ELF-1 (cell line): ENCODE measurements at places on chromosomes 7 and 10.

GRCh38 chr7:51234139-51234538, 82.5 kb downstream of the COBL start:
- DNase-seq: no peak

- no peak for DNase-seq
These were observed 11.0 kb upstream of the IMPDH1 start for GRCh38 chr7:128420773-128421172.

- DNase-seq: no peak
These were observed 16.9 kb downstream of the ZC3HAV1L start for GRCh38 chr7:139018910-139019309.

DNA sequence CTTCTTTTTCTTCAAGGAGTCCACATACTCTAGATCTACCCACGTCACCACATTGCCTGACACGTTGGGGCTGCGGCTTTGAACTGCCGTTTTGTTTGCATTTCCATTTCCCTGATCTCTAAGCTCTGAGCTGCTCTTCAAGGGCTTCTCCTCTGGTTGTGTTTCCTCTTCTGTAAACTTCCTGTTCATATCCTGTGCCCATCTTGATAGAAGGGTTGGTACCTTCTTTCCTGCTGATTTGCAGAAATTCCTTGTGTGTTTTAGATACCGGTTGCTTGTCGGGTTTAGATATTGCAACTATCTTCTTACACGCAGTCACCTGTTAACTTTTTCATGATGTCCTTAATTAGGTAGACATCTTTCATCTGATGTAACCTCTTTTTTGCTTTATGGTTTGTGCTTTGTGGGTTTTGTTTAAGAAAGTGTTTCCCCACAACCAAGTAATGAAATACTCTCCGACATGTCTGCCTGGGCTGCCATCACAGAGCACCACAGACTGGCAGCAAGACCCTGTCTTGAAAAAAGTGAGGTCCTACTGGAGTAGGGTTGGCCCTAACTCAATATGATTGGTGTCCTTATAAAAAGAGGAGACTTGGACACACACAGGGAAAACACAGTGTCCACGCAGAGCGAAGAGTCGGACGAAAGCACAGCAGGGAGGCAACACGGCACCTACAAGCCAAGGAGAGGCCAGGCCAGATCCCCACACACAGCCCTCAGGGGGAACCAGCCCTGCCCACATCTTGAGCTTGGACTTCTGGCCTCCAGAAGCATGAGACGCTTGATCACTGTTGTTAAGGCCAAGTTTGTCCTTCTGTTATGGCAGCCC, 99.1 kb upstream of the PDGFA start:
- DNase-seq: no peak

DNA sequence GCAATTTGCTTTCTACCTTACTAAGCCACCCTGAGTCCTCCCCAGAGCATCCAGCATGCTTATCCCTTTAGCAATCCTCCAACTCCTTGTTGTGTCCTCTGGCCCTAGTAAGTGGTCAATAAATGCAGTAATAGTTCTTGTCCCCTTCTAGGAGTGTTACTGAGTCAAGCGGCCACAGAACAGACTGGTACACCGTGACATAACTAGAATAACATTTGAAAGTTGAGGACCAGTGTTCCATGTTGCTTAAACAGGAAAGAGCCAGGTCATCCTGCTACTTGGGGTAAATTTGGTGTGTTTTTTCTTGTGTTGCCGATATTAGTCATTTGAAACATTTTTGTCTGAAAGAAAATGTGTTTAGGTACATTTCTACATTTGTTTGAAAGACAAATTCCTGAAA, 4.8 kb upstream of the CDK6 start:
- no peak for DNase-seq

DNA sequence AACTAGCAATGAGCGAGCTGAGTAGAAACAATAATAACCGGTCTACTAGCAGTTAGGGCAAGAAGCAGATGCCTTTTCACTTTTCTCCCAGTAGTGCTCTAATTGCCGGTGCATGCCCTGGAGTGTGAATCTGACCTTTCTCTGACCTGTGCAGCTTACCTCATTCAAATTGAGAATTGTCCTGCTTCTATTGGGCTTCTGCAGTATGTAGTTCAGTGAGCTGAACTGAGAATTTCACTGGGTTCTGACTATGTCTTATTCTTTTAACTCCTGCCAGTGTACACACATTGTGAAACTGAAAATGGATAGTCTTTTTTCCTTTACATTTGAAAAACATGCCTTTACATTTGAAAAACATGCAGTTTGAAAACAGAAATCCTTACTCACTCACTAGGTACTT, 157.9 kb upstream of the GRM3 start:
- peak; percentile 25 for DNase-seq

DNA sequence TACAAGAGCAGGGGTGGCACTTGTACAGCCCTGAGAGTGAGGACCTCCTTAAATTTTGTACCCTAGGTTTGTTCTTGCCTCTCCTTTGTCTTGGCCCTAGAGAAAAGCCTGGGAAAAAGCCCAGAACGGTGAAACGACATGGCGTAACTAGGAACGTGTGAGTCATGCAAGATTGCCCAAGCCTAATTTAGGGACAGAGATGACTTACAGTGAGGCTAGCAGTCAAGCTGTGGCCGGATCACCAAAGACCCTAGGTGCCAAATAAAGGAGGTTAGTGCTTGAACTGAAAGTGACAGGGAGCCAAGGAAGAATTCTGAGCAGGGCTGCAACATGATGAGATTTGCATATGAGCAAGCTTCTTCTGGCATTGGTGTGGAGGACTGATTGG, 25.1 kb downstream of the TBXAS1 start:
- DNase-seq: no peak

GRCh38 chr10:92640107-92640506, 47.2 kb downstream of the KIF11 start:
- no peak for DNase-seq

DNA sequence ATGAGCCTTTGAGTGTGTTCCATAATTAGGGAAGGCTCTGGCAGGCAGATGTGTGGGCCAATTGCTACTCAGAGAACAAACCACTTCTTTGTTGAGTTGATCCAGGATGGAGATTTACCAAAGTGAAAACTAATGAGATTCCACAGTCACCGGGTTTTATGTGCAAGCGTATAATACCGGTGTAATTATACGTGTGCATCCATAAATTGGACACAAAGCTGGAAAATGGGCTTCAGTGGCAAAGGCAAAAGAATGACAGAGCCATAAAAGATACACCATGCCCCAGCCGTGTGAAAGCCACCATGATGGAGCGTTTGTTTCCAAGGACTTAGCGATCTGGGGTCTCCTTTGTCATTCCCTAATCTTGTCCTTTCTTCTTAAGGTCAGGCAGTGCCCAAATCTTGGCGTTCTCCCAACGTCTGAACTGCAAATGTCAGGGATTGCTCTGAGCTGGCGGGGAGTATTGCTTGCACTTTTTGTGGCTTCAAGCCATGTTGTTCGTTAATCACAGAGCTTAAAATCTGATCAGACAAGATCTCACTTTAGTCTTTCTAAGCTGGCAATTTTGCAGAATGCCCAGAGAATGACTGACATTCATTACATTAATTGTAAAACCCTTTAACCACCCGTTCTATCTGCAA, 70.1 kb downstream of the NPTX2 start:
- no peak for DNase-seq

GRCh38 chr7:134504660-134505164, 22.7 kb upstream of the AKR1B10 start:
- no peak for DNase-seq

DNA sequence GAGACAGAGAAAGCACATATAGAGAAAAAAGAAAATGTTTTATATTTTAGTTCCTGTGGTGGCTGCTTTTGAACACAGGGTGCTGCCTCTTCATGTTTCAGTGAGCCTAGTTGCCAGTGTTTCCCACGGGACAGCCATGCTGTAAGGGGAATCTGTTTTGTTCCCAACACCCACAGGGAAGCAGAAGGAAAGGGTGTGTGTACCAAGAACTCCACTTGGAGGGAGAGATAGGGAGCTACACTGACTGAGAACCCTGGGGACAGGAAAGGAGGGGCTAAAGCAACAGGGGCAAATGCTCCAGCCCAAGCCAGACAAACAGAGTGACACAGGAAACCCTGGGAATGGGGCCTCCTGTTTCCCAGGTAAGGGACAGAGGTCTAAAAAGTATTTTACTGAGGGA, 40.2 kb downstream of the FRMPD2 start:
- DNase-seq: no peak

DNA sequence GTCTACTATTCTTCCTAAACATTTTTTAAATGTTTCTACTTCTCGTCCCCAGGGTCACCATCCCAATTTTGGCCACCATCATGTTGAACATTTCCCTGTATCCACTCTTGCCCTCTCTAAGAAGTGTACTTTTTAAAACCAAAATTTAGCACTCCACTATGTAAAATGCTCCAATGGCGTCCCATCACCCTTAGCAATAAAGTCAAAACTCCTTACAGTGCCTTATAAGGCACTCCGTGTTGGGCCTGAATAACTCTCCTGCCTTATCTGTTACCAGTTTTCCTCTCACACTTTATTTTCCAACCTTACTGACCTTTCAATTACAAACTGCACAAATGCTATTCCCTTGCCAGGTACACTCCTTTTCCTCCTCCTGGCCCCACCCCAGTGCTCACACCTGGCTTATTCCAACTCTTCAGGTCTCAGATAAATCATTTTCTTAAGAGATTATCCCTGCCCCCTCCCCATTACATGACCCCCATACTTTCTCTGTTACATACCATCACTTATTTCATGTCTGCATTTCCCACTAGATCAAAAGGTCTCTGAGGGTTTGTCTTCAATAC, 1.3 kb downstream of the TMEM168 start:
- DNase-seq: no peak

- DNase-seq: no peak
These were observed 75.1 kb downstream of the MAD1L1 start for GRCh38 chr7:2157473-2158279.

GRCh38 chr10:115921795-115922194, 351.2 kb downstream of the GFRA1 start:
- no peak for DNase-seq

DNA sequence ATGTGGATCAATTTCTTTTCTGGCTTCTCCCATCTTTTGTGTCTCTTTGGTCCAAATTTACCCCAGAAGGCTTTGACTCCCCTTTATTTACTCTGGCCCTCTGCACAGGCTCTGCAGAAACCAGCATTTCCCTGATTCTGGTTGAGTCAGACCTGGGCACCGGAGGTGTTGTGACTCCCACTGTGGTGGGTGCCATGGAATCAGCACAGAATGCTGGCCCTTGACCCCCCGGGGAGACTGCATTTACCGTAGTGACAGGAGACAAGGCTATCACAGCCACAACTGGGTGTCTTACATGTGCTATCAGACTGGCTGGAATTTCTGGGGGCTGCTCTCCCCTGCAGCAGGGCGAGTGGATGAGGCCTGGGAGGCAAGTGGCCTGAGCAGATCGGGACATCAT, 37.6 kb downstream of the PLXDC2 start:
- DNase-seq: no peak

DNA sequence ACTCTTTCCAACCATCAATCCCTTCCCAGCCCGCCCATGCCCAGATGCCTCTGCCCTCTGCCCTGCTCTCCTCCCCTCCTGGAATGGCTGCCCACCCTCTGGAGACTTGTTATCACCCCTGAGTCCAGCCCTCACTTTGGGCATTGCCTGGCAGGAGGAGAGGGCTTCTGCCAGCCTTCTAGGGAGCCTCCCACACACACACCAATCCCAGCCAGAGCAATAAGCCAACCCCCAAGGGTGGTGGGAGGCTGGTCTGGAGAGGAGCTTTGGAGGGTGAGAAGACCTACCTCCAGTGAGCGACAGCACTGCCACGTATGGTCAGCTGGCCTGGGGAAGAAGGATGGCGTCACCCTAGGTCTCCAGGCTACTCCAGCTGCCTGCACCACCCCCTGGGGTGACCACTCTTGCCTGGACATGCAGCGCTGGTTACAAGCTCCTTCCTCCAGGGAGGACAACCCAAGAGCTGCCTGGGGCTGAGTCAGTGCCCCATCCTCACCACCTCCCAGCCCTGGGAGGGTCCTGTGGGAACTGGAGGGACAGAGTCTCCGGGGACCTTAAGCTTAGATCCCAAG, 8.4 kb downstream of the C10orf105 start:
- DNase-seq: no peak

- peak; percentile 75 for DNase-seq
These were observed 3.8 kb downstream of the NKX2-3 start for GRCh38 chr10:99536338-99537085.
